ENCODE measurements at places on chromosomes 3 and 15.
A peak's percentile ranks its signal among the peaks of the same experiment; 100 is the strongest.

GRCh38 chr3:42014458-42014920 lies 52.6 kb upstream of the ULK4 start:
- DNase-seq, result no peak

- no peak for DNase-seq
These were observed 93.1 kb upstream of the RPL32 start for GRCh38 chr3:12934431-12934830.

GRCh38 chr3:52866427-52866826 lies 30.9 kb downstream of the STIMATE start:
- DNase-seq, result no peak

DNA sequence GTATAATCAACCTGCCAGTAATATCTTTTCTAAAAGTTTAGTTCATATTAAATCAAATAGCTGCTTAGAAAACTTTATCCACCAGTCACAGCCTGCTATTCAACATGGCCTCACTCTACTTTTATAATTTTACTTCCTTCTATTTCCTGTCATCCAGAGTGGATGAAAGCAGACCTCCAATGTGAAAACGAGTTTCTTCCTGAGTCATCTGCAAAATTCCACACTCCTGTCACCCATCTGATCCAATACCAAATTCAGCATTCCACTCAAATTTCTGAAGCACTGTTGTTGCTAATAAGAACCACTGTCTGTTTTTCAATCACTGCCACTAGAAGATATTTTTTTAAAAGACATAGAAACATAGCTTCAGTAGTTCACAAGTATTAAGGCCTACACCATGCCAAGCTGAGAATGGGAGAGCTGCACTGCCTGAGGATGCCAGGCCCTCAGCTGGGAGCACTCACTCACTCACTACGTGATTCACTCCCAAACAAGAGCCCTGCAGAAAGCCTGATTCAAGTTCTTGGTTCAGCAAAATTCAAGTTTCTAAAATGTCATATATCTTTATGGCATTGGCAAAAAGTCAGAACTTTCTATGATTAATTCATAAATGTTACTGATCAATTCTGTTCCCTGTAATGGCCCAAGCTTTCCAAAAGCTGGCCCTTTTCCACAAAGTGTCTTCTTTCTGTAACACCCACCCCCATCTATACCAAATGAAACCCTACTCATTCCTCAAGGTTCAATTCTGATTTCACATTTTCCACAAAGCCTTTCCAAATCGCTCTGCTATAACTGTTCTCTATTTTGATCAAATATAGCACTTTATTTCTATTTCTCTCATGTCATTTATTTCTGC lies 82.9 kb downstream of the FSIP1 start:
- DNase-seq, result no peak

DNA sequence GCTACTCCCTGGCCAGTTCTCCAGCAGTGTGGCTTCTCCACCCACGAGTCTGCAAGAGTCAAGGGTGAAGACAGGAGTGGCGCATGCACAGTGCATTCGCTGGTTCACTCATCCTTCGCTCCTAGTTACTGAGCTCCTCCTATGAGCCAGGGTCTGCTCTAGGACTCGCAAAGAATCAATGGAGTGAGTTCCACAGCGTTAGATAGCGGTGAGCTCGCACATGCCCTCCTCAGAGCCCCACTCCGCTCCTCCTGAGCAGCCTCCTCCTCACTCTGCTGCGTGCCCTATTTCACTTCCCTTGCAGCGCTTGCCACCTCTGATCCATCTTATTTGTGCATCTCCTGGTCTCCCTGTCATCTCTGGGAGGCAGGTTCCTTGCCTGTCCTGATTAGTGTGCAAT lies 63.0 kb downstream of the NUP210 start:
- no peak for DNase-seq

GRCh38 chr3:175606650-175607318 lies 747.6 kb downstream of the NAALADL2 start:
- peak; percentile 55 for DNase-seq

GRCh38 chr3:45616158-45616557 lies 21.6 kb downstream of the LIMD1 start:
- DNase-seq, result no peak

GRCh38 chr3:151871639-151872468 lies 1.6 kb upstream of the SUCNR1 start:
- DNase-seq, result no peak

- no peak for DNase-seq
These were observed 66.1 kb downstream of the GLB1 start for GRCh38 chr3:33030802-33031201.

GRCh38 chr15:60496853-60497252 lies 17.9 kb upstream of the ICE2 start:
- no peak for DNase-seq

- no peak for DNase-seq
These were observed 184.5 kb upstream of the ATP11B start for GRCh38 chr3:182608832-182609231.

- no peak for DNase-seq
These were observed 8.3 kb downstream of the GPR156 start for GRCh38 chr3:120276767-120277166.

DNA sequence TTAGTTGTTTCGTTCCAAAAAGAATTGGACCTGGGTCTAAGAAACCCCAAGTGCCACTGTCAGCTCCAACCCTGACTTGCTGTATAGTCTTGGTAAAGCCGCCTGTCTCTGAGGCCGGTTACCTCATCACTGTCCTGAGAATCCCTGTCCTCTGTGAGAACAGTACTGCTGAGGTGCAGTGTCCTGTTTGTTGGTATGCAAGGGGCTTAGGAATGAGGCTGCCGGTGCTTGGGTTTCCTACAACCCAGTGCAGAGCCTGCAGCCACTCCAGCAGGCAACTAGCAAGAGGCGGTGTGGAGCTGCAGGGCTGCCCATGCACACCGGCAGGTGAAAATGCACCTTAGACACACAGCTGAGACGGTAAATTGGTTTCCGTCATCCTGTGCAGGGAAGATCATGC lies 52.0 kb upstream of the ATG7 start:
- DNase-seq, result no peak

DNA sequence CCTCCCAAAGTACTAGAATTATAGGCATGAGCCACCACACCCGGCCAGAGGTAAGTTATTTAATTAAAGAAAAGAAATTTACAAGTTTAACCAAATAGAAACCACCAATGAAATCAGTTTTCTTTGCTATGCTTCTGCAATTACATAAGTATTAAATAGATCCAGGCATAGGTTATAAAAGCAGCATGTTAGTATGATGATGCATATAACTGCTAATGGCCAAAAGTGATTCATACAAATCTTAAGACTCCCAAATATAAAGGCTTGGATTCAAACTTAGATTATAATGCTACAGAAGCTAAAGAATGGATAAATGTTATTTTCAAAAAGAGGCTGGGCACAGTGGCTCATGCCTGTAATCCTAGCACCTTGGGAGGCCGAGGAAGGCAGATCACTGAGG lies 32.8 kb upstream of the HDC start:
- DNase-seq, result no peak

DNA sequence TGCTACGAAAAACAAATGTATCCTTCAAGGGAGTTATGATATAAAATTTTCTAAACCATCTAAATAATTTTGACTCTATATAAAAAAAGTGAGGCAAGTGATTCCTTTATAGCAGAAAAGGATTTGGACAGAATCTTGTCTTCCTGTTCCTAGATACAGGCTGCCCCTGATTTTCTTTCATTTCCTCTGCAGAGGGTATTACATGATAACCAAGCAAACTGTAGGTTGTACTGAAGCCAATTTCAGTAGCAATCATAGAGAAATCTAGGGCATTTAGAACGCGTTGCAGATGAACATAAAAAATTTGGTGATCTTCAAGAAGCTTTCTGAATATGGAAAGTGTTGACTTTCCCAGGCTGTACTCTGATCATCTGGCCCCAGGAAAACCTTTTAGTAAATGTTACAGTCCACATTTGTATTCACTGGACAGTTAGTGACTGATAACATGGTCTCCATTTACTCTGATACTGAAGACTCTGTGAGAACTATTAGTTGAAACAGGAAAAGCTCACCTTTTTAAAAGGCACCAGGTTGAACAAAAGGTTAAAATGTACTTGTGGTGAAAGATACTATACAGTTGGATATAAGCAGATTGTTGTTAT lies 9.1 kb upstream of the UTS2B start:
- no peak for DNase-seq

DNA sequence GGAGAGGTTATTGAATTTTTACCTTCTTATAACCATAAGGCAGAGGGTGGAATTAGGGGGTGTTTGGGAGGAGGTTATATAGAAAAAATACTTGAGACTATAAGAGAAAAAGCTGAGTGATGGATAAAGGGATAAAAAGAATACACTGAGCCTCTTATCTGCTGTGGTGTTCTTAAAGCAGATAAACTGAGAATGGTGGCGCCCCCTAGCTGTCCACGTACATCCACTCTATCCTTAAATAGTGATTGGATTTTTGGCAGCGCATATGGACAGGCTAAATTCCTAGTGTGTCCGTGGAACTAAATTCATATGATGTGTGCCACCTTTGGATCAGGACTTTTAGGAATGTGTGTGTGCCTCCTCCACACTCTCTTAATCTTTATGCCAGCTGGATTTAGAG lies 121.1 kb downstream of the OXSM start:
- peak; percentile 32 for DNase-seq

DNA sequence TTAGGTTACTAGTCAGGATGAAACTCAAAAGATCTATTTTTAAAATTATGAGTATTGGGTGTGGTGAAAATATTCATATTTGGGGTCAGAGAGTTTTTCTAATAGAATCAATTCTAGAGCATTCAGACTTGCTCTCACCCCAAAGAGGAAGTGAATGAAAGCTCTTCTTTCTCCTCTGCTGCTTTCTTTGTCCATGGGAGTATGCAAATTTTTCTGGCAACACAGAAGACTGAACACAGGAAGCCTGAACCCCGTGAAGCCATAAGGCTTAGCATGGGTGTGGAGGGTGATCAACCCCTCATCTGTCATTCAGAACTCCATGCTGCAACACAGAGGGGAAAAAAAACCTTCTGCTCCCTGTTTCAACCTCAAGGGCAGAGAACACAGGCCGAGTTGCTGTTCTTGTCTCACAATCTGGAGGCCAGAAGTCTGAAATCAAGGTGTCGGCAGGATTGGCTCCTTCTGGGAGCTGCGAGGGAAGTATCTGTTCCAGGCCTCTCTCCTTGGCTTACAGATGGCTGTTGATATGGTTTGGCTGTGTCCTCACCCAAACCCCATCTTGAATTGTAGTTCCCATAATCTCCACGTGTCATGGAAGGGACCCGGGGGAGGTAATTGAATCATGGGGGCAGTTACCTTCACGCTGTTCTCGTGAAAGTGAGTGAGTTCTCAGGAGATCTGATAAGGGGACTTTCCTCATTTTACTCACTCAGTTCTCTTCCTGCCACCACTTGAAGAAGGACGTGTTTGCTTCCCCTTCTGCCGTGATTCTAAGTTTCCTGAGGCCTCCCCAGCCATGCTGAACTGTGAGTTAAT lies 33.7 kb upstream of the CD47 start:
- no peak for DNase-seq

- DNase-seq, result no peak
These were observed 241.1 kb upstream of the ICE2 start for GRCh38 chr15:60720086-60720485.

DNA sequence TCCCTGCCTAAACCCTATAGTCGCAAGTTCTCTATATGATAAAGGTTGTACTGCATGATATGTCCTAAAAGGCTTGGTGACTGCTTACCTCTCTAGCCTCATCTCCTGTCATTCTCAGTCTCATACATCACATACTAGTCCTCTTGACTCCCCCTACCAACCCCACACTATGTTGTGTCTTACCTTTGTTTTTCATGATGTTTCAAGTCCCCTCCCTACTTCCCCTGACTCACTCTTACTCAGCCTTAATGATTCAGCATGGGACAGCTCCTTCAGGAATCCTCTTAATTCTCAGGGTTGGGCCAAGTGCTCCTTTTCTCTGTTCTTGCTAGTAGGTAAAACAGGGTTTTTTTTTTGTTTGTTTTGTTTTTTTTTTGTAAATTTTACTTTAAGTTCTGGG lies 49.6 kb downstream of the SLMAP start:
- DNase-seq, result peak; percentile 98

DNA sequence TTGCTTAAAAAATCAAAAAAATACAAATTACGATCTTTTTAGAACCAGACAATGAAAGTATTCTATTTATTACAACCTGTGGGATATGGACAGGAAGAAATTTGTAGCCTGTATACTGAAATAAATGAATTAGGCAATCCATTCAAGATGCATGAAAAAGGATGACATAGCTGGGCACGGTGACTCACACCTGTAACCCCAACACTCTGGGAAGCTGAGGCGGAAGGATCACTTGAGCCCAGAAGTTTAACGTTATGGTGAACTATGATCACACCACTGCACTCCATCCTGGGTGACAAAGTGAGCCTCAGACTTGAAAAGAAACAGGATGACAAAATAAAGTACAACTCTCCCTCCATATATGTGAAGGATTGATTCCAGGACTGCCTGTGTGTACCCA lies 74.1 kb downstream of the MSL2 start:
- peak; percentile 54 for DNase-seq

DNA sequence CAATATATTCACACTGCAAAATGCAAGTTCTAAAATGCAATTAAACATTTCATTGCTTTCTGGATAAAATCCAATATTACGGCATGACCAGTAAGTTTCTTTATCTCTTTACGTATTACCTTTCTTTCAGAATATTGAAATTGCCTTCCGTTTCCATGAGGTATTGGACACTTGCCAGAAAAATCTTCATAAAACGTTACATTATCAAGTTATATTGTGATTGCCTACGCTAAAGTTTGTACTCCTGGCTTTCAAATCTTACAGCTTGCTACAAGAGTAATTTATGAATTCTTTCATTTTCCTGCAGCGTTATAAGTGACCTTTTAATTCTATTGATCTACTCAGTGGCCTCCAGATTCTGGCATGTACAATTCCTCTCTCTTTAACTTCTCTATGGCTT lies 1349.3 kb downstream of the OTOL1 start:
- DNase-seq, result no peak

DNA sequence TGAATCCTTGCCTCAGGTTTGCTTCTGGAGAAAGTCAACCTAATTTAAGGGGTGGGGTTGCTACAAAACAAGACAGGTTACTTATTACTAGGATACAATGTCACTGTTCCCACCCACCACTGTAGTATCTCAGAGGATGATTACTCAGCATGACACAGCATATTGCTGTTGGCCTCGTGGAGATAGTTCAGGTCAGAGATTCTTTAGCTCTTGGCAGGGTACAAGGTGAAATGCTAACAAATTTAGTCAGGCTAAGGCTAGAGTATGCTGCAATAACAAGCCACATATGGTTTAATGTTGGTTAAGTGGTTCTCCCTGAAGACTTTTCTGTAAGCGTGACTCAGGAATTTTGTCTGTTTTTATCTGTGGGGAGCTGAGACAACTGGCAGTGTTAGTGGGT lies 161.8 kb downstream of the EDEM1 start:
- peak; percentile 27 for DNase-seq

DNA sequence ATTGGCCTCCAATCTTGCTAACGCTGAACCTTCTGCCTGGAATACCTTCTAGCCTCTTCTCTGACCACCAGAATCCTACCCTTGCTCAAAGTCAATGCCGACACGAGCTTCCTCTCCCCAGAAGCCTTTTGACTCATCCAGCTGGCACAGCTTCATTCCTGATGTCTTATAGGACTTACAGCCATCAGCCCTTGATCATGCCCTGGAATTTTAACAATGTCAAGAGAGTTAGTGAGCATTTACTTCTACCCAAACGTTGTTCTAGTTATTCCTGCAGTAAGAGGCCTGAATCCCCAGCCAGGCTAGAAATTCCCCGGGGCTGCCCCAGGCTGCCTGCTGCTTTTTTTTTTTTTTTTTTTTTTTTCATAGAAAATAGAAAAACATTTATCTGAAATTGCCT lies 3.9 kb downstream of the CYP1A2 start:
- peak; percentile 78 for DNase-seq
